ENCODE measurements at places on chromosomes 11 and 22. TPM values are rescaled to one million over a fixed set of nuclear protein-coding genes. Genes with fewer than 3 reads are reported as not detected.

OR2D2 gene
- polyA plus RNA-seq, result not detected

RNASEH2C gene
- polyA plus RNA-seq, result 74.2 TPM

TRPM5 gene
- not detected for polyA plus RNA-seq

RBX1 gene
- polyA plus RNA-seq, result 150 TPM

CHEK1 gene
- polyA plus RNA-seq, result 2.0 TPM

CABP4 gene
- polyA plus RNA-seq, result 0.84 TPM

NOX4 gene
- polyA plus RNA-seq, result not detected

CASP1 gene
- polyA plus RNA-seq, result 126 TPM

RAB3IL1 gene
- polyA plus RNA-seq, result not detected

IGSF9B gene
- polyA plus RNA-seq, result 2.5 TPM

KIF18A gene
- 1.7 TPM for polyA plus RNA-seq

F2 gene
- not detected for polyA plus RNA-seq

KRTAP5-9 gene
- not detected for polyA plus RNA-seq

ACR gene
- not detected for polyA plus RNA-seq

TECTA gene
- polyA plus RNA-seq, result not detected

PRG3 gene
- not detected for polyA plus RNA-seq

All from CD4-positive, alpha-beta memory T cell (primary cell).